ENCODE measurements at places on chromosomes 7 and 10.

DNA sequence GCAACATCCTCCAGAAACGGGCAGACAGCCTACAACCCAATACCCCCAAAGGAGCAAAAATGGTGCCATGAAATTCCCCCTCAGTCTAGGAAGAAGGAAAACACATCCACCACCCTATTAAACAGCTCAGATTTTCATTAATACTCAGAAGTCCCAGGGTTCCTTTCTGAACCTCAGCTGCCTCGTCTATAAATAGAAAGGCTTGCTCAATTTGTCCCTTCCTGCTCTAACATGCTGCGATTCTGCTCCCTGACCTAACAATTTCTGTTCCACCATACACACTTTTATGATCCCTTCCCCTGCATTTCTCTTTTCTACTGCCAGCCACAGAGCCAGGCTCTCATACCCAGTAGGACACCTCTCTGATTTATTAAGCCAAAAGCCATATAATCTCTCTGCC is 68.1 kb downstream of the MTERF1 start:
- DNase-seq, result no peak

GRCh38 chr7:114825423-114825951 is 96.4 kb upstream of the MDFIC start:
- no peak for DNase-seq

GRCh38 chr7:156503196-156503595 is 137.4 kb upstream of the RNF32 start:
- DNase-seq, result no peak

DNA sequence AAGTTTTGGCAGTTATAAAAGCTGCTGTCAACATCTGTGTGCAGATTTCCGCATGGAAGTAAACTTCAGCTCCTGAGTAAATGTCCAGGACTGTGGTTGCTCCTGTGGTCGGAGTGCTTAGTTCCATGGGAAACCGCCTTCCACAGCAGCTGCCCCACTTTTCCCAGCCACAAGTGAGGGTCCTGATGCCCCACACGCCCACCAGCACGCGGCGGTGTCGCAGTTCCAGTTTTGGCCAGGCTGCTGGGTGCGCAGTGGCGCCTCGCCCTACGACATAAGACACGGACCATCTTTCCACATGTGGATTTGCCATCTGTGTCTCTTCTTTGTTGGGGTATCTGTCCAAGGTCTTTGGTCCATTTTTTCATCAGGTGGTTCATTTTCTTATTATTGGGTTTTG is 167.1 kb downstream of the DIP2C start:
- DNase-seq, result no peak

DNA sequence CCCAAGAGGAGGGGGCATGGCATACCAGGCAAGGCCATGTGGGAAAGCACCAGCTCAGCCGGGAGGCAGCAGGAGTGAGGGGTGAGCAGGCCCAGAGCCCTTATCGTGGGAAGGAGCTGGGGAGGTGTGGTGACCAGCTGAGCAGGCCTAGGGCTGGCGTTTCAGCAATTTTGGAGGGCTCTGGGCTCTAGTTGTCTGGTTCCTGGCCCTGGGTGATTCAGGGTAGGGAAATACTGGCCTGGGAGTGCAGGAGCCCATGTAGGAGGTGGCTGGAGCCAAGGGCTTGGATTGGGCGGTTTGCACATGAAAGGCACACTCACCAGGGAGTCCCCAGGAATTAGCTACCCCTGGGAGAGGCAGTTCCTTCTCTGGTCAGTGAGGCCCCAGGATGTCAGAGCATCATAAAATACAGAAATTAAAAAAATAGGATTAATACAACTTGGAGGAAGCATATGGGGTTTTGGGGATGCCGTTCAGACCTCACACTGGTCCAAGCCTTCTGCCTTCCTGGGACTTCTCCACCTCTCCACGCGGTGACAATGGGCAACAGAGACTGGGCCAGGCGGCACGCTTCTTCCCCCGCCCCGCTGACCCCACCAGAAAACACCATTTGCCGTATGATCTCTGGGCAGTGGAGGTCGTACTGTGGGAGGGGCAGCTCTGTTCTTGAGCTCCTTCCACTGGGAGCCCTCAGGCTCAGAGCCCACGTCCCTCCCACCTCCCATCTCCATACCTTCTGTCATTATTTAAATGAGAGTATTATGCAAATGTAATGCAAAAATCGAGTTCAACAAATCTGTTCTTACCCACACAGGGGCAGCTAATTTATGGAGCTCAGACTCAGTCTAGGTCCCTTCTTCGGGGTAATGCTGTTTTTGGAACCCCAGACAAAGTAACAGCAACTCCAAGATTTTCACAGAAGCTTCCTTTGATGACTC is 133.0 kb upstream of the FAM20C start:
- no peak for DNase-seq

DNA sequence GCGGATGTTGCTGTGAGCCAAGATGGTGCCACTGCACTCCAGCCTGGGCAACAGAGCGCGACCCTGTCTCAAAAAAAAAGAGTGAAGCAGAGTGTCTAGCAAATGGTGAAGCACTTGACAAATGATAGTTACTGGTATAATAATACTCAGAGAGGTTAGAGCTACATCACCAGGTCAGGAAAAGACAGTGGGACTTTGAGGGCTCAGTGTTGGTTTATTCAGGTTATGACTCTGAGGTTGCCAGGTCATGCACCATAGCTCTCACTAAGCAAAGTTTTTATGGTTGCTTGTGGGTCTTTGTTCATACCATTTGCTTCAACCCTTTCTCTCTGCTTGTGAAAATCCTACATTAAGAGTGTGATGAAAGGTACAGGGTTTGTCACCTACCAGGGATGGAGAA is 13.6 kb downstream of the MRPS33 start:
- no peak for DNase-seq

DNA sequence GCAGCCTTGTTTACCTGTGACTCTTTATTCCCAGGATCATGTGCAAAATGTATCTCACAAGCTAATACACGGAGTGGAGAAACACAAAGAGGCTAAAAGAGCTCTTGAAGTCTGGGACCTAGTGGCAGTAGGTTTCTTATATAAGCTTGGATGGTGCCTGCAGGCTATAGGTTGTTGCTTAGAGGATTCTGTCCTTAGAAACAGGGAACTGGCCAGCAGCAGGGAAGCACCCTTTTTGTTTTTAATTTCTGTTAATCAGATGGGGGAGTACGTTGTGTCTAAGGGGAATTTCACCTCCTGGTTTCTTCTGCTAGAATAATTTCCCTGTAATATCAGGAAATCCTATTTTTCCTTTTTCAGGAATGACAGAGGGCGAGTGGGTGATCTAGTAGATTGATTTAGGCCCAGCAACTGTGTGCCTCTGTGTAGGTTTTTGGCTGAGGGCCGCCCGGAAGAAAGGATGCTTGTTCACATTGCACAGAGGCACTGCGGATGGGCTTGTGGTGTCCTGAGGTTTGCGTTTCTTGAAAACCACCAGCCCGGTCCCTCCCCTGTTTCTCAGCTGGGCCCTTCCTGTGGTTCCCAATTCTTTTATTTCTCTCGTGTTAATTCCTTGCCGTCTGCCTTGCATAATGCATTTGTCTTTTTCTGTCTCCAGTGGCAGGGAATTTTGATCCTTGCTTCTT is 158.0 kb downstream of the CAMK1D start:
- no peak for DNase-seq

Data from OCI-LY7 (cell line).